GM12864 (cell line): ENCODE measurements at places on chromosomes 11 and 22.

- DNase-seq: no peak
Observed at GRCh38 chr22:24947881-24948280, 1.4 kb upstream of the LHFPL7 start.

- DNase-seq: no peak
Observed at GRCh38 chr11:122277493-122277892, 161.5 kb upstream of the BLID start.

DNA sequence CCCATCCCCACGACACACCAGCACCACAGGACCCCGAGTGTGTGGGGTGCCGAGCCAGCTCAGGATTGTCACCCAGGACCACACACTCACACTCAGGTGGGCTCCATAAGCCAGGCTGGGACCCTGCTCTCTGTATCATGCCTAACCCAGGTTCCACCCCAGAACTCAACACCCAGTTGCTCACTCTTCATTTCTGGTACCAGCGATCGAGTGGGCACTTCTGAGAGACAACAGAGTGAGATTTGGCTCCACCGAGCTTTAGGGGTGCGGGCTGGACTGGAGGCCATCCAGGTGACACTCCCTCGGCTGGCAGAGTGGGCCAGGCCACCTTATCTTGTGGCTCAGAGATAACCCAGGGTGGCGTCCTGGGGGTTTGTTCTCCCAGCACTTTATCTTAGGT lies 1323.8 kb downstream of the BRD1 start:
- no peak for DNase-seq

- DNase-seq: no peak
Observed at GRCh38 chr22:30317778-30318177, 9.0 kb downstream of the TBC1D10A start.

- no peak for DNase-seq
Observed at GRCh38 chr22:37312549-37313183, 30.4 kb downstream of the CYTH4 start.

DNA sequence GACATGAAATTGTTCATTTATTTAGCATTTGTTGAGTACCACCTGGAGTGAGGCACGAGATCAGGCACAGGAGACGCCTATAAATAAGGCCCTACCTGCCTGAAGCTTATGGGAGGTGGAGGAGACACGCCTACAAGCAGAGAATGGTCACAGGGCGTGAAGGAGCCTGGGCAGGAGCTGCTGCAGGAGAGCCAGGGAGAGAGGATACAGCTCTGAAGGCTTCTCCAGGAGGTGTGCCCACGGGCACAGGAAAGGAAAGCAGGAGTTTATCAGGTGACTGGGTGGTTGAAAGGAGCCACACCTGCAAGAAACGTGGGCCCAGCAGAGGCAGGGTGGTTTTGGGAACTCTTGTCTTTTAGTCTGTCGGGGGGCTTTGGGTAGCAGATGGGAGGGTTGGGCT lies 70.3 kb downstream of the BMAL1 start:
- no peak for DNase-seq

- no peak for DNase-seq
Observed at GRCh38 chr11:73216465-73216864, 1.6 kb upstream of the P2RY2 start.

DNA sequence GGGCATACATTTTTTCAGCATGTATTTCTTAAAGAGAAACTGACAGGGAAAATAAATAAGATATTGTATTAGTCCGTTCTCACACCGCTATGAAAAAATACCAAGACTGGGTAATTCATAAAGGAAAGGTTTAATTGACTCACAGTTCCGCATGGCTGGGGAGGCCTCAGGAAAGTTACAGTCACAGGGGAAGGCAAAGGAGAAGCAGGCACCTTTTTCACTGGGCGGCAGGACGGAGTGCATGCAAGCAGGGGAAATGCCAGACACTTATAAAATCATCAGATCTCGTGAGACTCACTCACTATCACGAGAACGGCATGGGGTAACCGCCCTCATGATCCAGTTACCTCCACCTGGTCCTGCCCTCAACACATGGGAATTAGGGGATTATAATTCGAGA lies 44.2 kb downstream of the PPFIA1 start:
- DNase-seq: no peak

- DNase-seq: no peak
Observed at GRCh38 chr22:39634530-39635405, 64.2 kb downstream of the CACNA1I start.

DNA sequence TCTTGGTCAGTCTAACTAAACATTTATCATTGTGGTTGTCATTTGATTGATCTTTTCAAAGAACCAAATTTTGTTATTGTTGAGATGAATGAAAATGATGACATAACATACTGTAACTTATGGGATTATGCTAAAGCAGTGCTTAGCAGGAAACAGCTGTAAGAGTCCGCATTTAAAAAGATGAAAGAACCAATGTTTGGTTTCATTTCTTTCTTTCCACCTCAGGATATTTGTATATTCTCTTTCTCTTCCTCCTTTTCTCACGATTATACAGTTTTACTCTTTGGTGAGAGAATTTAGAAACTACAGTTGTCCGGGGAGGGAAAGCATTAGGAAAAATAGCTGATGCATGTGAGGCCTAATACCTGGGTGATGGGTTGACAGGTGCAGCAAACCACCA lies 23.1 kb downstream of the PIH1D2 start:
- peak; percentile 43 for DNase-seq

- DNase-seq: no peak
Observed at GRCh38 chr11:77127235-77127911, 673 bp upstream of the MYO7A start.

GRCh38 chr22:46122511-46122971 lies 27.8 kb upstream of the PPARA start:
- no peak for DNase-seq

DNA sequence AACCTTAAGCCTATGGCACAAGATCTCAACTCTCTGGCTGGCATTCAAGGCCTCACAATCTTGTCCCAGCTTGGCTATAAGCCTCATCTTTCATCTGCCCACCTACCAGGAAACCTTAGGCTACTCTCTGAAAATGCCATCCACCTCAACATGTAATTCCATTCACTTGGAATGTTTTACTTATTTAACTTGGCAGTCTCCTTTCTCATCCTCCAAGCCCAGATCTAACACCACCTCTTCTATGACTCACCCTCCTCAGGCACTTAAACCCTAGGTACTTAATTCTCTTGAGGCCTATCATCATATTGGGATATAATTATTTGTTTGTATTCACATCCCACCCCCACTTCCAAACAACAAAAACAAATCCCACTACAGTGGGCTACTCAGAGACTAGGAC lies 15.0 kb downstream of the POGLUT3 start:
- no peak for DNase-seq

DNA sequence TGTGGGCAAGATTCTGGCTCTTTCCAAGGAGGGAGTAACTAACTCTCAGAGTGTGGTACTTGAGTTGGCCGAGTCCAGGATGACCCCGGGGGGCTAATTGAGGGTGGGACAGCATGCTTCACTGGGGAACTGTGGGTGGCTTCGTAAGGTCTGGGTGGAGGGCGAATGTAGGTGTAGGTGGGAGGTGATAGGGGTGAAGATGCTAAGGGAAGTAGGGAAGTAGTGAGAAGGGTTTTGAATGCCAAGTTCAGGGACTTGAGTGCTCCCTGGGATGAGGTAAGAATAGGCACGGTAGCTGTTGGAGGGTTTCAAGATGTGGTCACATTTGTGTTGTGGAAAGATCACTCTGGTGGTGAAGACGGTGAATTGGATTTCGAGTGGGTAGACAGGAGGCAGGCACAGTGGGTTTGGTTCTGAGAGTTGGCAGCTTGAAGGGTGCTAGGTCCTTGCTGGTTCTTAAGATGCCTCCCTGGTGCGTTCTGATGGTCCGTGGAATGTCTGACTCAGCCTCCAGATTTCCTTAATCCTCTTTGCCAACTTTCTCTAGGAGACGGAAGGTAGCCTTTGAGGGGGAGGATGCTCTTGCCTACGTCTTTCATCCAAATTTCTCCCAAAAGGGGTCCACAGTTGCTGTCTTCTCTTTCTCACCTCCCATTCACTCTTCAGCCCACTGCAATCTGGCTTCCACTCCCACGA lies 2.5 kb upstream of the DNAL4 start:
- DNase-seq: no peak

- DNase-seq: no peak
Observed at GRCh38 chr11:57417056-57417455, 9.9 kb downstream of the SLC43A3 start.
